ENCODE measurements at places on chromosomes 4 and X.

GRCh38 chrX:13579661-13580060 is 10.3 kb downstream of the EGFL6 start:
- DNase-seq = no peak

DNA sequence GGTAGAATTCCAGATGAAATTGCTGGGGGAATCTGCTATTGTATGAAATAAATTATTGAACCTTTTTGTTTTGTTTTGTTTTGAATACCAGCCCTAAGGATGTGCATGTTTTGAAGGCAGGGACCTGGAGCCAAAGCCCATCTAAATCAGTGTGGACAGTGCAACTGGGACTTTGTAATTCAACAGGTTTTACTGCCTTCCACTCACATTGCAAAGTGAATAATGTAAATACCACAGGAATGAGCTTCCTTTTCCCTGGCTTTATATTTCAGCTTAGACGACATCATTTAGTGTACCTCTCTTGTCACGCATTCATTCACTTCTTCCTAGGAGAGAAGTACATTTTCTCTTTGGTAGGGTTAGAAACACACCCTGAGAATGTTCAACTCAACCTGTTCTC is 795.0 kb downstream of the CENPC start:
- no peak for DNase-seq

DNA sequence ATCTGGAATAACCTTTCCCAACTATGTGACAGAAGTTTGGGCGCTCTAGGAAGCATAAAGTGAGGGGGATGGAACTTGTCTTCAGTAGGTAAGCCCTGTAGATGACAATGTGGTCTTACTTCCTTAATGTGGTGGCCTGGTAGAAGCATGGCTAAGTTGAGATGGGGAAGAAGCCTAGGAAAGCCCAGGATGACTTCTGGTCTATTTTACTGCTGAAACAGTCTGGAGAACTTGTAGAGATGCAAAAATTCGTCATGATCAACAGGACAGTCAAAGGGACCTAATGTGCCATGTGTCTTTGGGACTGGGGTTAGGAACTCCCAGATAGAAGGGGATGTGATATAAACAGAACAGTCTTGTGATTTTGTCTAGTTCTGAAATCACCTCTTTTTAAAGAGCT is 40.8 kb downstream of the CCNG2 start:
- no peak for DNase-seq

DNA sequence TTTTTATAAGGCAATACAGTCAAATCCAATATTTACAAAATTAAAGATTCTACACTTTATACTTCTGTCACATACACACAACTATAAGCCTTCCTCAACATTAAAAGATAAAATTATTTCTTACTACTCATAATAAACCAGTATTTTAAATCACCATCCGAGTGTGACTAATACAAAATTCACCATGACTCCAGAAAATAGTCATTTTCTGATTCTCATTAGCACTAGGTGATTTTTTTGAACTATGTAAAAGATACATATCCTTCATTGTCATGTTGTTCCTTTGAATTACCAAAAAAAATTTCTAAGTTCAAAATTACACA is 646 bp upstream of the SLC7A11 start:
- DNase-seq = no peak

DNA sequence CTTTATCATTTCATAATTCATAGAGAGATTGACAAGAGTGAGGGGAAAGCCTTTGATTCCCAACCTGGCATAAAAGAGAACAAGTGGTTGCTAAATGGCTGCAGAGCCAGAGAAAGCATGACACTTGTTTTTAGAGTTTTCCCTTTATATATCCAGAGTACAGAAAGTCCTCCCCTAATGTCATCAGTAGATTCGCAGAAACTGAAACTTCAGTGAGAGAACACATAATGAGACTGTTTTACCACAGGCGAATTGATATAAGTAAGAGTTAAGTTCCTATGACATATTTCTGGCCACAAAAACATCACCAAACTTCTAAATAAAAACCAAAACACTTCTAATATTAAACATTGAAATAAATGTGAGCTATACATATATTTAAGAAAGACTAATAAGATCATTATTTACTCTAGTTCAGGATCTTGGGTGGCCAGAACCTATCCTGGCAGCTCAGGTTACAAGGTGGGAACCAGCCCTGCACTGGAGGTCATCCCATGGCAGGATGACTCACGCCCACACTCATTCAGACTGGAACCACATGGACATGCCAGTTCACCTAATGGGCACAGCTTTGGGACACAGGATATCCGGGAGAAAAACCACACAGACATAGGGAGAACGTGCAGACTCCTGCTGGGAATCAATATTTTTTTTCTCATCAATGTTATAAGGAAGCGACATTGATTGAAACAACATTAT is 35.5 kb downstream of the NWD2 start:
- DNase-seq = no peak

GRCh38 chr4:160238790-160239189 is 1135.9 kb downstream of the RAPGEF2 start:
- DNase-seq = no peak

DNA sequence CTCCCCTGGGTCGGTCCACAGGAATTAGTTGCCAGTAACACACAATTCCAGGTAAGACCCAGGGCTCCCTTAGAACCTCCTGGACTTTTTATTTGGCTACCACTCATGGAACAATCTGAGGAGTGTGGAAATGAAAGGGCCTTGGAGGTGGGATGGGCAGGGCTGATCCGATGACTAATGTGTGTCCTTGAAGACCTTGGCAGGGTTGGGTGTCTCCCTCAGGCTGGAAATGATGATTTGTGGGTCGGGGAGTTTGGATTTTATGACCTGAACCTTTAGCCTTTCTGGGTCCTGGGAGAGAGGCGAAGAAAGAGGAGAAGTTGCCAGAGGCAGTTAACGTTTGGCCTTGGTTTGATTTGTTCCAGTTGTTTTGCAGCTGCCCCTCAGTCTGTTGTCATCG is 425.0 kb downstream of the MID1IP1 start:
- no peak for DNase-seq

DNA sequence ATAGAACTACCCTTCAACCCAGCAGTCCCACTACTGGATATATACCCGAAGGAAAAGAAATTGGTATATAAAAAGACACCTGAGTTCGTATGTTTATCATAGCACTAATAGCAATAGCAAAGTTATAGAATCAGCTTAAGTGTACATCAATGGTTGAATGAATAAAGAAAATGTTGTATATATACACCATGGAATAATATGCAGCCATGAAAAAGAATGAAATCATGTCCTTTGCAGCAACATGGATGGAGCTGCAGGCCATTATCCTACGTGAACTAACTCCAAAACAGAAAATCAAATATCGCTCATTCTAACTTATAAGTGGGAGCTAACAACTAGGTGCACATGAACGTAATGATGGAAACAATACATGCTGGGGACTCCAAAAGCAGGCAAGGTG is 143.5 kb upstream of the GK2 start:
- DNase-seq = no peak

DNA sequence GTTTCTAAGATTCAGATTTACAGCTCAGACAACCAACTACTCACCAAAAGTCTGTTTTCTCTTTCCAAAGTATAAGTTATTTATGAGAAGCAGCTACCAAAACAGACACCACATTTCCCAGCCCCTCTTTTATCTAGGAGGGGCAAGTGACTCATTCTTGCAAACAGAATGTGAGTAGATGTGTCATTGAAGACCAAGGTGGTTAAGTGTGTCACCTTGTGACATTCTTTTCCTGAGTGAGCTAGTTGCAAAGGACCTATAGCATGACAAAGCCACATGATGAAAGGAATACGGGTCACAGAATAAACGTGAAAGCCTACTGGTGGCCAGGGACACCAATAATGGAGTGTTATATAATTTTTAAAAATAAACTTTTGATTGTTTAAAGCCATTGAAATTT is 50.0 kb downstream of the SLC7A11 start:
- DNase-seq = no peak

GRCh38 chr4:30717208-30718020 is 2.8 kb upstream of the PCDH7 start:
- DNase-seq = peak; percentile 77

- no peak for DNase-seq
Measured at GRCh38 chr4:114879916-114880669, 233.3 kb downstream of the NDST4 start.

- DNase-seq = no peak
Measured at GRCh38 chr4:70654605-70655011, 11.7 kb downstream of the JCHAIN start.

DNA sequence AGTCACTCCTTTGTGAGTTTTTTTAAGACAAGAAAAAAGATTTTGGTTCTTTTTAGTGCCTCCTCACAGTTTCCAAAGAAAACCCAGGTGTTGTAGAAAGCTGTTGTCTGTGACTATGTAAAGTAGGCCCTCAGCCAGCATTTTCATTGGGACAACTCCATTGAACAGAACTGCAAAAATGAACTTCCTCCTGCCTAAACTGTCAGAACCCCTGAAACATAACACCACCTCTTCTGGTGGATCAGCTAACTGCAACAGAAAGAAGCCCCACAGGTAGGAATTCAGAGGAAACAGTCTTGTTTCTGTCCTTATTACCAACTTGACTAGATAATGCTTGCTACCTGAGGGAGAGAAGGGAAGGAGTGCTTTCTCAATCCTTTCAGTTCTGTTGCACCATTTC is 3.4 kb upstream of the ATP11C start:
- no peak for DNase-seq

- peak; percentile 90 for DNase-seq
Measured at GRCh38 chrX:48911412-48912182, at the start of gene SLC35A2. TSS of gene SLC35A2 (minus strand) at chrX:48911646. CDS start at chrX:48911636, 10 bp downstream.

GRCh38 chr4:110623718-110624397 is 981 bp upstream of the PITX2 start:
- no peak for DNase-seq

GRCh38 chr4:54609310-54609709 is 48.4 kb upstream of the KIT start:
- DNase-seq = no peak

- DNase-seq = no peak
Measured at GRCh38 chr4:37837446-37837845, 11.0 kb downstream of the PGM2 start.

DNA sequence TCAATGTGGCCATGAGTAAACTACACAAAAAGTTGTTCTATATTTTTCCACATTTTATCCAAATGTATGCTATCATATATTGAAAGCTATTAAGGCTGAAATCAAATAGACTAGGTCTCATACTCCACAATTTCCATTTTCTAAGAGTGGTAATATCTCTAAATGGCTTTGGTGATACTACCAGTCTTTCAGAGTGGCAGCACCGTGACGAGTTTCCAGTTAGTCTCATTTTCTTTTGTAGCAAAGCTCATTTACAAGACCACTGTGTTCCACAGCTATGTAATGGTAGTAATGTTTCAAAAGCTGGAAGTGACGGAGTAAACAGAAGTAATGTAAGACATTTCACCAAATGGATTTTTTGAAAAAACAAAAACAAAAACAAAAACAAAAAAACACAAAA is 228.2 kb downstream of the PPP3CA start:
- no peak for DNase-seq
